Common myeloid progenitor, CD34-positive (primary cell): ENCODE measurements at places on chromosomes 6 and 20.

DNA sequence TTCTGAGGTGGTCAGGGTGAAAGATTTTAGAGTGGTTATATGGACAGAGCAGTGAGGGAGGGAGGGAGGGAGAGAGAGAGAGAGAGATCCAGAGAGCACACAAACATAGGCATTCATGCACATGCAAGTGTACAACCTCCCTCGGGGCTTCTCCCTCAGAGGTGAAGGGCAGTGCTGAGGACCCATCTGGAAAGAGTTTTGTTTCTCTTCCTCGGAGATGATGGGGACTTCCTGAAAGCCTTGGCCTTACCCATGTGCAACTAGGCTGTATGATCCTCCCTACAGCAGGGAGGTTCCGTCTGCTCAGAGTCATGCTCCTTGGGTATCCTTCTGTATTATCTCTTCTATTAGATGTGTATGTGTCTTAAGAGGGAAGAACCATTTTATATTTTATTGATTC is 21.4 kb upstream of the TSPYL1 start:
- DNase-seq, result no peak

- no peak for DNase-seq
Observed at GRCh38 chr6:90547991-90548390, 38.9 kb downstream of the MAP3K7 start.

DNA sequence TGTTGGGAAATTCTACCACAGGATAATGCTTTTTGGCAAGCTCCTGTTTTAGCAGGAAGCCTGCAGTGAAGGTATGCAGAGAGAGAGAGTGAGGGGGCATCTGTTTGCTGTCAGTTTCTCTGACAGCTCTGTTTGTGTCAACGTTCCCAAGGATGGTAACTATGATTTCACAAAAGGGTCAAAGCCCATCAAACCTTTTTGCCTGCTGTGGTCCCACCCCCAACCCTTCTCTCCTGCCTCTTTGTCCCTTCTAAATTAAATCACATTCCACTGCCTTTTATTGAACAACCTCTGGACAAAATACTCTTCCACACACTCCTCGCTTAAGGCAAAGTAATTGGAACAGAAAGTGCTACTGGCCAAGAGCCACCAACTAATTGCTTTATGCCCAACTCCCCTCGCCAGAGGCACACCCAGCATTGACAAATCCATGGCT is 128.3 kb downstream of the TSHZ2 start:
- DNase-seq, result no peak

DNA sequence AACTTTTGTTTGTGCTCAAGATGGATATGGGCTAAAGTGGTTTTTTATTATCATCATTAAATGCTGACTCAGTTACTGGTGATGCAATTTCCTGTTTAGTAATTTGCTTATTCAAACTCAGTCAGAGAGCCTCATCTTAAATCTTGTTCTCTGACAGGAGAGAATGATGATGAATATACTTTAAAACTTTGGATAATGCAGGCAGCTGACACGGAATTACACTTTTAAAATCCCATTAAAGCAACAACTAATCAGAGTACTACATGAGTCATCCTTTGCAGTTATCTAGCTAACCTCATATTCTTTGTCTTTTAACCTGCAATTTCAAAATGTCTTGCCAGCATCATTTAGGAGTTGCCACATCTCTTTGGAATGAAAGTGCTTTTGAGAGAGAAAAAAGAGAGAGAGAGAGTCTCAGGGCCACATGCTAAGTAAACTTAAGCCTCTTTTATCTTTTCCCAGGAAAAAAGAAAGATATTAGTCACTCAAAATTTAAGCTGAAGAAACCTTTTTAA is 9.2 kb upstream of the C6orf141 start:
- DNase-seq, result peak; percentile 47

DNA sequence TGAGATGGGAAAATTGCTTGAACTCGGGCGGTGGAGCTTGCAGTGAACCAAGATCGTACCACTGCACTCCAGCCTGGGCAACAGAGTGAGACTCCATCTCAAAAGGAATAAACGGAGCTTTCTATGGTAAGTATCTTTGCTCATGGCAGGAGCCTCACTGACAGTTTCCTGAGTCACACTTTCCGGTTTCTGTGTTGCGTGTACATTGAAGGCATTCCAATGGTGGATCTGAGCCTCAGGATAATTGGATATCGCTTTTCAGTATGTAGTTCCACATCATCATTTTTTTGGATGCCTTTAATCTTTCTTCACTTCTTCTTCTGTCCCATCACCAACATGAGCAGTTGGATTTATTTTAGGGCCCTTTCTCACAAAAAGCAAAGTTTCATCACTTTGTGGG is 28.6 kb upstream of the GTSF1L start:
- DNase-seq, result no peak

GRCh38 chr6:45156075-45156474 is 172.1 kb upstream of the RUNX2 start:
- peak; percentile 90 for DNase-seq

DNA sequence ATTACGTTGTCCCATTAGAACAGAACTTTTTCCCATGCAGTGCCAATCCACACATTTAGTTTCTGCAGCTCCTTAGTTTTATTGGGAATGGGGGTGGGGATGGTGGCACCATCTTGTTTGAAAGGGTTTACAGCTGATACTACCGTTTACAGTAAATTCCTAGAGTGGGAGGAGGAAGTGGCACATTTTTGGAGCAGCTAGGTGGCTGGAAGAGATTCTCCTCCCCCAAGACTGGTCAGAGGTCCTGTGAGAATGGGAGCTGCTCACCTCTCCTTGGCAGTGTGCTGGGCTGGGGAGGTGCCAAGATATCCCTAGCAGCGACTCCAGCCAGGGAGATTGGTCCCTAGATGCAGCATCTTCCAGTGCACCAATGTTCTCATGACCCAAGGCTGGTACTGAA is 12.4 kb upstream of the CCN6 start:
- no peak for DNase-seq

DNA sequence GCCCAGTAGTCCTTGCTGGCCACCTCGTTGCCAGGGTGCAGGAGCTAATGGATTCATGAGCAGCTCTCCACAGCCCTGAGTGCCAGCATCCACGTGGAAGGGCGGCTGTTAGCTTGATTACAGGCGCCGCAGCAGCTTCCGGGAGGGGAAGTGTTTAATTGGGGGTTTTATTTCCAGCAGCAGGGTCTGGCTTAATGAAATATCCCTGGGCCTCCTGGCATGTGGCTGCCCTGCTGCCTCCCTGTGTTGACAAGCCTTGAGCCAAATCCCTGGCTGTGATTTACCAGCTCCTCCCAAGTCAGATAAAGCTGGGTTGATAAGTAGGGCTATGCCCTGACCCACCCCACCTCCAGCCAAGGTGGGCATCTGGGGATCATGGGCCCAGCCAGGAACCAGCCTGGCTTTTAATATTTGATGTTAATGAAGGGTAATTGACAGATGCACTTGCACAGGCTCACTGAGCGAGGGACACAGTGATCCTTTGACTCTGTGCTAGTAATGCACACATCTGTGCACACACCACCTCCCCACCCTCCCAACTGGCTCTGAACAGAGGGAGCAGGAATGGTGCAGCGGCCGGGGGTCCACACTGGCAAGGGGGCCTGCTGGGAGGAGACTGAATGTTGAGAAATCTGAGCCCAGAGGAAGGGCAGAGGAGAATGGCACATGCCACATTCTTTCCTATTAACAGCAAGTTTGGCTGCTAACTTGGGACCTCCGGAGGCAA is 13.6 kb downstream of the GLP1R start:
- no peak for DNase-seq

DNA sequence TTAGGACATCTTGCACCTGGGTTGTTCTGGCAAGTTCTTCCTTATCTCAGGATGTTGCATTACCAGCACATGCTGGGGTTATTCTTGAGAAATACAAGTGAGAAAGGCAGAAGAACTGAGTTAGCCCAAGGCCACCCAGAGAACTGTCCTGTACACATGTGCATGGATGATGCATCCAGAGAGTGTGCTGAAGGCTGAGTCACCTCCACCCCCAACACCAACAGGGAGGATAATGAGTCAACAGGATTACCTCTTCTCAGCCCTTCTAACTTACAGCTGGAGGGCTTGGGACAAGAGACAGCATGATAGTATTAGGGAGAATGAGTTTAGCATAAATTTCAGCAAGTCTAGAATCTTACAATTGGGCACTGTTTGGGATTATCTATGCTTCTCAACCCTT is 8.5 kb downstream of the SCGN start:
- DNase-seq, result peak; percentile 4

DNA sequence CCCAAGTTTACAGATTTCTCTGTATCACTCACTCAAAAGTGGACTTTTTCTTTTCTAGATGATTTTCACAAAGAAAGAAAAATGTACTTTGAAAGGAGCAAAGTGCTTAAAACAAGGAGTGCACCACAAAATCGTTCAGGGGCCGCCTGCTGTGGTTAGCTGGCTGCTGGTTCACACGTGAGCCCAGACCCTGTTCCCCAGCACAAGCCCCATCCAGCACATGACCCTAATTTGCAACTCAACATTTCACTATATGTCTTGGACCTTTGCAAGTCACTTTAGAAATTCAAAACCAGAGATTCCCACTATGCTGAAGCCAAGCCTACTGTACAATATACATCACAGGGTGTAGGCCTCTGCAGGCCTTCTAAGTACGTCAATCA is 95.5 kb upstream of the NHSL1 start:
- DNase-seq, result peak; percentile 47

DNA sequence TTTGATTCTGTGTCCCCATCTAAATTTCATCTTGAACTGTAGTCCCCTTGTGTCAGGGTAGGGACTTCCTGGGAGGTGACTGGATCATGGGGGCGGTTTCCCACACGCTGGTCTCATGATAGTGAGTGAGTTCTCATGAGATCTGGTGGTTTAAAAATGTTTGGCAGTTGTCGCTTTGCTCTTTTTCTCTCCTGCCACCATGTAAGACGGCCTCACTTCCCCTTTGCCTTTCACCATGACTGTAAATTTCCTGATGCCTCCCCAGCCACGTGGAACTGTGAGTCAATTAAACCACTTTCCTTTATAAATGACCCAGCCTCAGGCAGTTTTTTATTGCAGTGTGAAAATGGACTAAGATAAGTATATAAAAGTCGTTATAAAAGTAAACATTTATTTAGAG is 80.5 kb upstream of the SGK1 start:
- peak; percentile 24 for DNase-seq
